Fibroblast of pulmonary artery (primary cell): ENCODE measurements at places on chromosomes 12 and 14.

GRCh38 chr12:19177754-19178153 lies 48.2 kb downstream of the PLEKHA5 start:
- no peak for DNase-seq

DNA sequence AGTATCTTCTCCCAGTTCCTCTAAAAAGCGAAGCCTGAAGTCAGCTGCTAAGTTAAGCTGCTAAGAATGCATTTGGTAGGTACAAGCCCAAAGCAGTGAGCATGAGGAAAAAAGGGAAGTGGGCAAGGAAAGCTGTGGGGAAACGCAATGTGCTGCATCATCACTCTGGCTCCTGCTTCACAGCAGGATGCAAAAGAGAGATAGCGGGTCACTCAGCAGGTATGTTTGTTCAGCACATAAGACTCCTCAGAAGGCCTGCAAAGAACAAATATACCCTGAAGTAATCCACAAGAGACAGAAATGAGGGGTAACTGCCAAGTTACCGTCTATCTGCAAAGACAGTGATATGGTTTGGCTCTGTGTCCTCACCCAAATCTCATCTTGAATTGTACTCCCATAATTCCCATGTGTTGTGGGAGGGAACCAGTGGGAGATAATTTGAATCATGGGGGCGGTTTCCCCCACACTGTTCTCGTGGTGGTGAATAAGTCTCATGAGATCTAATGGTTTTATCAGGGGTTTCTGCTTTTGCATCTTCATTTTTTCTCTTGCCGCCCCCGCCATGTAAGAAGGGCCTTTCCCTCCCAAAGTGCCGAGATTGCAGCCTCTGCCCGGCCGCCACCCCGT lies 127.4 kb upstream of the EGLN3 start:
- DNase-seq: no peak

DNA sequence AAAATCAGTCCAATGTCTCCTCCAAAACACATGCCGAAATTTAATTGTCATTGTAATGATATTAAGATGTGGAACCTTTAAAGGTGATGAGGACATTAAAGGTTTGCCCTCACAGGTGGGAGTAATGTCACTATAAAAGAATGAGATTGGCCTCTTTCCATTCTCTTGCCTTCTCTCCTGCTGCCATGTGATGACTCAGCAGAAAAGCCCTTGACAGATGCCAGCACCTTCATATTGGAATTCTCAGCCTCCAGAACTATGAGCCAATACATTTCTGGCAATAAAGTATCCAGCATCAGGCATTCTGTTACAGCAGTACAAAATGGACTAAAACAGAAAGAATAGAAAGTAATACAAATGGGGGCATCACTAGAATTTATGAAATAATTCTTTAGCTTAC lies 609.7 kb downstream of the SLC16A7 start:
- DNase-seq: peak; percentile 63

GRCh38 chr14:78253986-78254385 lies 83.8 kb downstream of the NRXN3 start:
- DNase-seq: peak; percentile 3

- peak; percentile 94 for DNase-seq
These were observed at the start of gene GXYLT1 for GRCh38 chr12:42144408-42145196. TSS of gene GXYLT1 (minus strand) at chr12:42144874. CDS start at chr12:42144646, 228 bp downstream.

DNA sequence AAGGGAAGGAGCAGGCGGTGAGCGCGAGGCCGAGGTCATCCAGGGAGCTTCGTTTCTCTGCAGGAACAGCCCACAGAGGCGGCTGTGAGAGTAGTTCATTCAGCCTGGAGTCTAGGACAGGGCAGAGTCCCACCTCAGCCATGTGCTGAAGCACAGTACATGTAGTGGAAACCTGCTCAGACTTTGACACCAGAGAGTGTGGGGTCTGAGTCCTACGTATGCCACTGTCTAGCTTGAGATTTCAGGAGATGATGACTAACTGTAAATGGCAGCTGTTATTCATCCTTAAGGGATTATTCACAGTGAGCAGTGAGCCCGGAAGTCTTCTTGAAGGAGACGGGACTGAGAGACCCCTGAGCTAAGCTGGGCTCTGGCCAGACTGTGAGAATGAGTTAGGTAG lies 938 bp upstream of the SLC6A13 start:
- peak; percentile 28 for DNase-seq

GRCh38 chr14:39430762-39431415 lies 1.3 kb downstream of the FBXO33 start:
- no peak for DNase-seq

GRCh38 chr14:34065236-34065635 lies 114.4 kb upstream of the EGLN3 start:
- DNase-seq: no peak

DNA sequence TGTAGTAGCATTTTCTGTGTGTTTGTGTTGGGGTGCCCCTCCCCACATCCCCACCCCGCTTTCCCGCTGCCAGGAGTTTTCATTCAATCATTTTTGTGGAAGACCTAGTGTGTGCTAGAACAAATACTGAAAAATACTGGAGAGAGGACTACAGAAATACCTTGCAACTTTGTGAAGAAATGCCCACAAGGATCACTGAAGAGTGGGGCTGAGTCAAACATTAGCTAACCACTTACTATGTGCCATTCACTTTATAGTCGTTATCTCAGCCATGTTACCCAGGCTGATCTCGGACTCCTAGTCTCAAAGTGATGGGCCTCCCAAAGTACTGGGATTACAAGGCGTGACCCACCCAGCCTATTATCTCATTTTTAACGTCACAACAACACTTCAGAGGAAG lies 559 bp upstream of the LMBR1L start:
- DNase-seq: no peak

GRCh38 chr14:95523815-95524448 lies 7.5 kb upstream of the SYNE3 start:
- DNase-seq: peak; percentile 76

- no peak for DNase-seq
These were observed 462.6 kb downstream of the PRKD1 start for GRCh38 chr14:29465095-29465494.

DNA sequence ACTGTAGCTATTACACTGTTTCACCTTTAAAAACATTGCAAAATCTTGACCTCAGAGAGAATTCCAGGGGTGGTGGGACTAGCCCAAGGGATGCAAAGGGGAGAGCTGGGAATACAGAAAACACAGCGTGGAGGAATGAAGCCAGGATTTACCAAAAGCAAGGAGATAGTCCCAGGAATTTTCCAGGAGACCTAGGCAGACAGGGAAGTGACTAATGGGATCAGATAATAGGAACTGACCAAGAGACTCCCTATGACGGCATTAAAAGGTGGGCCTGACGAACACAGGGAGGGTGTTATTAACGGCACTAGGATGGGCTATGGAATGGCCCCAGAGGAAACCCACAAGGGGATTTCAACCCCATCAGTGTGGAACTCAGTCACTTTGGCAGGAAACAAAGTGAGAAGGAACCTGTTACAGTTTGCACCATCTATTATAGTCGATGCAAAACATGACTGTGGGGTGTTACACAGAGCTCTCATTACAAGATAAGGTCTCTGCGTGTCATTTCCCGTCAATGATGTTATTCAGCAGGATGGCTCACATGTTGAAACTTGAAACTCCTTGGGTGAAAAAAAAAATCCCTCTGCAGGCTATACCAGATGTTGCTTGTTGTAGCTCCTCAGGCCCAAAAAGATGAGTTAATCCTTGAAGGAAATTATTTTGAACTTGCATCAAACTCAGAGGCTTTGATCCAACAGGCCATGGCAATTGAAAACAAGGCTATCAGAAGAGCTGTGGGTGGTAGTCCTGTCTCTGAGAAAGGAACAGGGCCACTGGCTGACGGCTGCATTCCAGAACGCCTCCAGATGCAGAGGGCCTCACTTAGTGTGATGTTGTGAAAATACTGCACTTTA lies 58.7 kb downstream of the DRAM1 start:
- peak; percentile 98 for DNase-seq

- no peak for DNase-seq
These were observed 143.5 kb downstream of the PAX9 start for GRCh38 chr14:36805131-36805559.

DNA sequence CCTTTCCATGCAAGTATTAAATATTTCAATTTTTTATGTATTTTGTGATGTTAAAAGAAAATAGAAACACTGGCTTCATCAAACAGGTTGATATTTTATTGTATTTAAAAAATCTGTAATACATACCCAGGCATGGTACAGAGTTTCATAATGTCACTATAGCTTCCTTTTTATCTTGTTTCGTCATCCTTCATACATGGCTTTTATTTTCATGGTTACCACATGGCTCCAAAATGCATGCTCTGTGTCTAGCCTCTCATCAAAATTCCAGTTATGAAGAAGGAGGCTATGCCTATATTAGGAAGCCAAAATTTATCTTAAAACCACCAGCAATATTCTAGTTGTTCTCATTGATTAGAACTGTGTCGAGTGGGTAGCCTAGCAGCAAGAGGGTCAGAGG lies 464.8 kb downstream of the BTG1 start:
- DNase-seq: no peak
